ENCODE measurements at places on chromosomes 7 and 10.

DNA sequence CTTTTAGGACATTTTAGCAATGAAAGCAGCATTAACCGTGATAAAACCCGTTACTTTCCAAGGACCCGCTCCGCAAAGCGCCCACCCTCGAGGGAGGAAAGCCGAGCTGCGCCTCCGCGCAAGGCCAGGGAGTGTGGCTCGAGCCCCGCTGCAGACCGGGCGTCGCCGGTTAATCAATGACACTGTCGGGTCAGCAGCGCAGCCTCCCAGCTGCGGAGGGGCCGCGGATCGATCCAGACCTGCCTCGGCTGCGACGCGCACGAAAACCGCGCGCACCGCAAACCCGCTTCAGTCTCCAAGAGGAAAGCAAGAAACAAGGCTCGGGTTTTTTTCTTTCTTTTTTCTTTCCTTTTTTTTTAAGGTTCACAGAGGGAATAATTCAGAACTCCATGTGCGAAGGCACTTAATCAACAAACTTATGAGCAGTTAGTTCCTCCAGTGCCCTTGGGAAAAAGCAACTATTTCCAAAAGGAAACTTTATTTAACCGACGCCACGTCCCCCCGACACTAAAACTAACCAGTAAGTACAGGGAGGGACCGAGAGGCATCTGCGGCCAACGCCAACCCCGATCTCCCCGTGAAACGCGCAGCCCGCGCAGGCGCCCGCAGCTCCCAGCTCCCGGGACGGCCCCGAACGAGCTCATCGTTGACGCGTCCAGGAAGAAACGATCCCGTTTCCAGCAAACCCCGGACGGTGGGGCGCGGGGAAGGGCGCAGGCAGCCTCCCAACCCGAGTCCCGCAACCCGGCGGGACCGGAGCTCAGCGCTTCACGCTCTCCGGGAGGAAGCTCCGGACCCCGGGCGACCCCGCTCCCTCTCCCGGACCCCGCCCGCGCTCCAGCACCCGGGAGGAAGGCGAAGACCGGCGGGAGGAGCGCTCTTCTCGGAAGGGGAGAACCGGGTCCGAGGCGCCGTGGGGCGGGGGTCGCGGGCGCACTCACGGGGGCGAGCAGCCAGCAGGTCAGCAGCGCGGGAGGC, 598 bp downstream of the VIPR2 start:
- DNase-seq = peak; percentile 7

DNA sequence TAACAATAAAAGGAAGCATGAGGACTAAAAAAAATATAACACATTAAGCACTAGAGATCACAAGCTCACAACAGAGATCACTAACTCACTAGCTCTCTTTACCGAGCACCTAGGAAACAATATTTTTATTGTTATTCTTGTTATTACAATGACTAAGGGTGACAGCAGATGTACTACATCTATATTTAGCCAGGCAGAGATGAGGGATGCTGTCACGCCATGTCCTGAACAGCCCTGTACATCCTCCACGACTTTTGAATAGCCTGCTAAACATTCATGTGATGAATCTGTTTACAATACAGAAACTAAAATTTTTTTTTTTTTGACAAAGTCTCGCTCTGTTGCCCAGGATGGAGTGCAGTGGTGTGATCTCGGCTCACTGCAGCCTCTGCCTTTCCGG, 22.7 kb downstream of the FAM133B start:
- no peak for DNase-seq

DNA sequence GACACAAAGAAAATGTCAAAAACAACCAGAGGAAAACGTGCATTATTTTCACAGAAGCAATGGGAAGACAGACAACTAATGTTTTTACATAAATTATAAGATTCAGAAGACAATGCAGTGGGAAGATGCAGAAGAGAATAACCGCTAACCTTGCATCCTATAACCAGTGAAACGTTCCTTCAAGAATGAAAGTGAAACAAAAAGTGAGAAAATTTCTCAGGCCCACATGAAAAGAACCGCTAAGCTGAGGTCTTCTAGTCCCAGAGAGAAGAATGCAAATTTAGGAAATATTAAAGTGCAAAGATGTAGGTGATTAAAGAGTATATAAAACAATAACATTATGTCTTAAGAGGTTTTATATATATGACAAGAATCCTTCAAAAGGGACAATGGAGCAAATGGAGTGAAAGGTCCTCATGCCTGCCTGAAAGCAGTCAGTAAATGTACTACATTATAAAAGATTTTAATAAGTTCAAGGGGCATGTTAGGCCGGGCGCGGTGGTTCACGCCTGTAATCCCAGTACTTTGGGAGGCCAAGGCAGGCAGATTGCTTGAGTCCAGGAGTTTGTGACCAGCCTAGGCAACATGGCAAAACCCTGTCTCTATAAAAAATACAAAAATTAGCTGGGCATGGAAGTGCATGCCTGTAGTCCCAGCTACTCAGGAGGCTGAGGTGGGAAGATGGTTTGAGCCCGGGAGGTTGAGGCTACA, 43.1 kb upstream of the DDC start:
- no peak for DNase-seq

DNA sequence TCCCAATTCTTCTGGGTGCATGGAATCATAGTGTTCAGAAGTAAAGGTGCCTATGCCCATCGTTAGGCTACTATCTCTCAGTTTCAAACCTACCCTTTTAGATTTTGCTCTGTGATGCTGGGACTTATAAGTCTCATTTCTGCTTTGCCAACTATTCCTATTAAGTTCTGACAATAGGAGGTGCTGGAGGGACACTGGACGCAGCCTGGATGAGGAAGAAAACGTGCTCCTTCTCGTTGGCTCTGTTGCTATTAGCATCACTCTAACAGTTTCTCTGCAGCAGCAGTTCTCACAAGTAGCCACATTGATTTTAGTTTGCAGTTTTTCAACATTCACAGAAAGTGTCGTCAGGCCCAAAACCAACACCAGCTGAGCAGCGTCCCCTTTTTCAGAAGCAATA, 72.4 kb downstream of the ABCC2 start:
- DNase-seq = peak; percentile 49

DNA sequence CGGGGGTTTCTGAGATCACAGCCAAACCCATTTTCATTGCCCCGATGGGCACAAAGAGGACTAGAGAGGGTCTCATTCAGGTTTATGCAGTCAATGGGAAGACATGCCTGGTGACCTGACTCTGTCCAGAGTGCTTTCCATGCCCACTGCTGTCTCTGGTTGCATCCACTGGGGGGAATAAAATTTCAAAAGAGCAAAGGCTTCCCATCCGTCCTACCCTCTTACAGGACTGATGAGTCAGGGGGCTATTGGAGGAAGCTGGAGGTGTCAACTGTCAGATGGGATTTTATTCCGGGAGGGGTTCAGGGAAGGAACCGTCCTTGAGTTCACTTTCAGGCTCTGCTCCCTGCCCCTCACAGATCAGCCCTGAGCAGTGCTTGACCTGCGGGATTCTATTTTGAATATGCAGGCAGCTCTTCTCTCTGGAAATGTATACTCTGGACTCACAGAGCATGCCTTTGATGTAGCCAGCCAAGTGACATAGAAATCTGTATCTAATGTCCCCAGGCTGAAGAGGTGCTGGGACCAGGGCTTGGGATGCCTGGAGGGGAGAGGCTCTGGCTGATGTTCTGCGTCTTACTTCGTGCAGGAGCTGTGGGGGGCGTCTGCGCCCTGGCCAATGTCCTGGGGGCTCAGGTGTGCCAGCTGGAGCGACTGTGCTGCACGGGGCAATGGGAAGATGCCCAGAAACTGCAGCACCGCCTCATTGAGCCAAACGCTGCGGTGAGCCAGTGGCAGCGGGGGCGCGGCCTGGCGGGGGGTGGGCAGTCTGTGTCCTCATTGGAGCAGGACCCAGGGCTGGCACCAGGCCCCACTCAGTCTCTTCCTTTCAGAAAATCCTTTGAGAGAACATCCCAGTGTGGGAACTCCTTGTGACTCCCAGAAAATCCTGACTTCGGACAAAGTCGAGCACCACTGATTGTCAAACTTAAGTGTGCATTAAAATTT, 12.0 kb downstream of the C10orf62 start:
- no peak for DNase-seq

DNA sequence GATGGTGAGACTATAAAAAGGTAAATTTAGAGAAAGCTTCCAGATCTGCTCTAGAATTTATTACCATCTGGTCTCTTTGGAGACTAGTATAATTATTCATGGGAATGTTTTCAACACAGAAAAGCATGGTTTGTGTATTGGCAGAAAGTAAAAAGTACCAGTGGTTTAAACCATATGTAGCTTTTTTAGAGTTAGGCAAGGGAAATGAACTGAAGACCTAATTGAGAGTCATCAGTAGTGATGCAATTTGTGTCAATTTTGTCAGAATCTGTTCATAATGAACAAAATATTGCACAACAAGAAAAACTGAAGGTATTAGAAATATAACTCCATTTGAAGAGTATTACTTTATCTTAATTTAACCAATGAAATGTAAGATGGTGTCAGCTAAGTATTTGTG, 181.4 kb downstream of the ADK start:
- peak; percentile 75 for DNase-seq

DNA sequence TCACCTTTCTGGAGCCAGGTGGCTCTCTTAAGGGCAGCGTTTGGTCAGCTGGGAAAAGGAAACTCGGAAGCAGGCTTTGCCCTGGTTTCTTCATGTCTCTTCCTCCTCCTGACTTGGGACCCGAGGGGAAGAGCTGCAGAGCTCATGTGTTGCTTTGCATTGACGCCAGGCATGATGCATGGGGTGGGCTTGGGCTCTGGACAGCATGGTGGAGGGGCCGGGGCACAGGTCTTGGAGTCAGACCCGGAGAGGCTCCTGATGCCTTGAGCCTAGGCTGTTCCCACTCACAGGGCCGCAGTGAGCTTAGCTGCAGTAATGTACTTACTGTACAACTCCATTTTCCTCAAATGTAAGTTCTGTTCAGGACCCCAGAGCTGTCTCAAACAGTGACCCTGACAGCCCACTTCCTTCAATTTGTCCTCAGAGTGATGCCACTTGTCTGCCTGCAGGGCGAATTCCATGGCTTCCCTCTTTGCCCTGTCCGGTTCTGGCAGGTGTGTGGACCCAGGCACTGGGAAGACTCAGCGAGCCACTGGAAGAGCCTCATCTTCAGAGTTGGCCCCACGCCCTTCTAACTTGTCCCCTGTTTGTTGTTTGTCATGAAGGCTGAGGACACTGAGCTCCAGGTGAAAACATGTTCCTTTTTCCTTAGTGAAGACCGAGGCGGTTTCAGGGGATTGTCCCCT, 50.2 kb downstream of the ZNF467 start:
- no peak for DNase-seq

GRCh38 chr7:141701489-141702046, 398 bp downstream of the DENND11 start:
- DNase-seq = peak; percentile 66

DNA sequence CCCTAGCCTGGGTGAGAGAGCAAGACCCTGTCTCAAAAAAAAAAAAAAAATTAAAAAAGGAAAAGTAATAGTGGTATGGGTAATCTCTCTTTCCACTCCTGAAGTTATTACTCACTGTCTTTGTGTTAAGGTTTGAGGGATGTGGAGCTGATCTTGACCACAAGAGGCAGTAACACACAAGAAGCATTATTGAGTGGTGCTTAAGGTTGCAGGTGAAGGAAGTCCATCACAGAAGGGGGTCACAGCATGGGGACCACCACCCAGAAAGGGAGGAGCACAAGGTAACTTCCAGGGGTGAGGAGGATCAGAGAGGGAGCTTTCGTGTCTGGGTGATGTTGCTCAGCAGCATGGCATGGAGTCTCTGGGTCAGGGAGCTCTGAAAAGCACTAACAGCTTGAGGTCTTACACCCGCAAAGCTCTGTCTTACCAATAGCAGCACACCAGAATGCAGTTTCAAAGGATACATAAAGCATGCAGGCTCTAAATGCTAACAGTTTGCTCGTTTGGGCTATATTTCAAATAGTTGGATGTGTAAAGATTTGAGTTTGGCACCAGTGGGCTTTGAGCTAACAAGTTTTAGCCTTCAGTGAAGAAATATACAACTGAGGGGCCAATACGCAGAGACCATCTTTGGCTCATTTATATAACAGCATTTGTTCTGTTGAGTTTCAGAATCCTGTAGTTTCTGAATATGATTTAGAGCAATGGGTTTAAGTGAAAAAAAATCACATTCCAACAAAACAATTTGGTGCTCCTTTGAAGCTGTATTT, 100.4 kb upstream of the DNAJC1 start:
- DNase-seq = peak; percentile 83

GRCh38 chr10:31924833-31925232, 3.8 kb downstream of the ARHGAP12 start:
- no peak for DNase-seq

DNA sequence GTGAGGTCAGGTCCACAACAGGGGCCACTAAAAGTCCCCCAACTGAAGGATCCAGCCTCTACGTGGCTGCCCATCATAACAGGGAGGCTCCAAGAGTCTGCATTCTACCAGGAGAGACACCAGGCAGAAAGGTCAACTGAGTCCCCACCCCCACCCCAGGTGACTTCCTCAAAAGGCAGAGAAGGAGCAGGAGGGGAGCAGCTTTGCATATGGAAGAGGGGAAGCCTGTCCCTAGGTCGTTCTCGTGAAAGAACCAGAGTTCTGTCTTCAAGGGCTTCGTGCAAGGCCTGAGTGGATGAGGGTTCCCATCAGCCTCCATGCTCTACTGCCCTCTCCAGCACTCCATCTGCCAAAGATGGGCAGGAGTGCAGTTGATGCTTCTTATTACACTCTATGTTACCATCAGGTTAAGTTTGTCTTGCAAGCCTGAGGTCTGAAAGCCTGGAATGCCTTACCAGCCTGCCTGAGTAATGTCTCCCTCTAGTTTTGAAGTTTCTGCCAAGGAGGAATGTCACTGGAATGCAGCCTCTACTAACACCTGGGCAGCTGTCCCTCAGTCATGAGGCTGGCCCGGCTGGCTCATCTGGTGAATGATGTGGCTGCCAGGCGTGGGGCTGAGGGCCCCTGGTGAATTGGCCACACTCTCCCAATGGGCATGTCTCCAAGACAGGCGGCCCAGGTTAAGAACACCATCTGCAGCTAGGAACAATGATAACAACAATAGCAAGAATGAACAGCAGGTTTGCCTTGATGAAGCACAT, 54.3 kb upstream of the SMNDC1 start:
- no peak for DNase-seq

DNA sequence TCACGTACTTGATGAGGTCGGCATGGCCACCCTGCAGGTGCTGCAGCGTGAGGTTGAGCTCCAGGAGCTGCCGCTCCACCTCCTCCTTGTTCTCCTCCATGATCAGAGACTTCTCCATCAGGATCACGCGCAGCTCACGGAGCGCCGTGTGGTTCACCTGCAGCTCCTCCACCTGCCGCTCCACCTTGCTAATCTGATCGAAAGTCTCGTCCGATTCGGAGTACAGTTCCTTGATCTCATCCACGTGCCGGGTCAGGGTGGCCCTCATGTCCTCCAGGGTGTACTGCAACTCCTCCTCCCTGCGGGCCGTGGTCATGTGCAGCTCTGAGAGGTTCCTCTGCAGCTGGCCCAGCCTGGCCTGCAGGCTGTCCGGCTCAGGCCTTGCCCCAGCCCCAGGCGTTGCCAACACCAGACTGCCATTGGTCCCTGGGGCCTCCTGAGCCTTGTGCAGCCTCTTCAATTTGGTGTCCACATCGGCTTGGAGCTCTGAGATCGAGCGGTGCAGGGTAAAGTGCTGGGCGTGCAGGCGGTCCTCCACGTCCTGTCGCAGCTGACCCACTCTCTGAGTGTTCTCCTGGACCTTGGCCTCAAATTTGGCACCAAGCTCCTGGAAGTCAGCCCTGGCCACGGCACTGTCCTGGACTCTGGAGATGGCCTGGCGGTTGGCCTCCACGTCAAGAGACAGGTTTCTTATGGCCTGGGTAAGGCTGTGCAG, 13.9 kb downstream of the MMRN2 start:
- no peak for DNase-seq

GRCh38 chr10:99929360-99929759, 80.4 kb downstream of the DNMBP start:
- DNase-seq = no peak

All from brain (organoid and tissue), 16 donors.